ENCODE measurements at places on chromosomes 3 and 15.

DNA sequence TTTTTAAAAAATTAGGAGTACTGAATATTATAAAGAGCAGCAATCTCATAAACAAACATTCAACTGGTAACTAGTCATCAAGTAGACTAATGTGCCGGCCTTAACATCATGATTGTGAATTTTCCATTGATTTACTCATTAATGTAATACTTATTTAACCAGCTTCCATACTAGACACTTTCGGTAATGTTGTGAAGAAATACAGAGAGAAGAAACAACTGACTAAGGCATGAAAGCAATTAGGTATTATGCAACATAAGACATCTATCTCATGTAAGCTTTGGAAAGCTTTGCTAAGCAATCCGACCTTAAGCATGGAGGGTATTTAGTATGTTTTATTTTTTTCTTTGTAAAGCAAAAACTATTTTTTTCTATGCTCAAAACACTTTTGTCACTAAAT is 108.0 kb downstream of the IL1RAP start:
- no peak for DNase-seq

DNA sequence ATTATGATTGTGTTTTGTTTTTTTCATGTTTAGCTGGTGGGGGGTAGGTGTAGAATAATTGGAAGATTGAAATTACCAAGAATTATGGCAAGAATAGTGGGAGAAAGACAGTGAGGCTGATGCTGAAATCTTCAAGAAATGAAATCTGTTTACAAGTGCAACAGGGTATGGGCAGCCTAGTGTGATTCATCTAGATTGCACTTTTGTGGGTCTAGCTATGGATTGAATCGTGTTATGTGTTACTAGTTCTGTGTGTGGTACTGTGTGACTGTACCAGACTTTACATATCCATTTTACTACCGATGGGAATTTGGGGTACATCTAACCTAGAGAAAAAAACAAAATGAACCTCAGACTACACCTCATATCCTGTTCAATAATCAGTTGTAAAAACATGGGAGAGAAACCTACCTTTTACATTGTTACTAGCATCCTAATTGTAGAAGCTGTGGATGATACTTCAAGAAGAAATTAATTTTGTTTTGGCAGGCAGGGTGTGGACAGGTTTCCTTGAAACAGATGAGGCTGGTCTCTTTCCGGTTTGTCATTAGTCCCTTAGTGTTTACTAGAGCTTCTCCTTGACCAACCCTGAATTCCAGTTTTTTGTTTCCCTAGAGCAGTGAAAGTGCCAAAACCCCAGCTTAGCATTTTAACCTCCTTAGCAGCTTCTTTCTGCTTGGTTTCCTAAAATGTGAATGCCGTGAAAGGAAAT is 47.9 kb downstream of the OPA1 start:
- no peak for DNase-seq

GRCh38 chr3:38493031-38493430 is 3.1 kb upstream of the EXOG start:
- no peak for DNase-seq

DNA sequence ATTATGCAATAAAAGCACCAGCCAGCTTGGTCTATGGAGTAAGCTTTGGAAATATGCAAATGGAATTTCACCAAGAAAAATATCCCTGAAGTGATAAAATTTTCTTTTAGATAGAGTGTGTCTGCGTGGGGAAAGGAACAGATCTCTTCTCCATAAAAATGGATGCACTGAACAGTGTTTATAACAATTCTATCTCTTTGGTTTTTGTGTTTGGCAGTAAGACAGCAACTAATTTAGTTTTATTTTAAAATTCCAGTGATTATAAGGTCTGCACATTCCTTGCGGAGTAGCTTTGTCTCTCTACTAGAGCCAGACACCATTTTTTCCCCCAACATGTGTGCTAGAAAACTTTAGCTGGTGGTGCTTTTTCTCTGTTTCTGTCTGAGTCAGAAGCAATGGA is 712.4 kb downstream of the GRM7 start:
- DNase-seq = no peak

DNA sequence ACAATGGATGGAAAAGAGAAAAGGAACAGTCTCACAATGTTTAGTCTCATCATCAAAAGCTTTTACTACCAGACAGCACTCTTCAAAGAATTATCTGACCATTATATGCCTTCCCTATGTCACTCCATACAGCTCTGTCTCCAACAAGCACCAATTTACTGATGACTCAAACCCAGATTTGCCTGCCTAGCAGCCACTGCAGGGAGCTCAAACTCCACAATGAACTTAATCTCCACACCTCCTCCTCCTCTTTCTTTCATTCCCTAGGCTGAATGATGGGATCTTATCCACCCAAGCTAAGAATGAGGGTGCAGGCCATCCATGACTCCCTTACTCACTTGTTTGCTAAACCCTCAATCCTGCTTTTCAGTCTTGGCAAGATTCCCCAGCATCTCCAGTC is 45.5 kb downstream of the NBEAL2 start:
- no peak for DNase-seq

DNA sequence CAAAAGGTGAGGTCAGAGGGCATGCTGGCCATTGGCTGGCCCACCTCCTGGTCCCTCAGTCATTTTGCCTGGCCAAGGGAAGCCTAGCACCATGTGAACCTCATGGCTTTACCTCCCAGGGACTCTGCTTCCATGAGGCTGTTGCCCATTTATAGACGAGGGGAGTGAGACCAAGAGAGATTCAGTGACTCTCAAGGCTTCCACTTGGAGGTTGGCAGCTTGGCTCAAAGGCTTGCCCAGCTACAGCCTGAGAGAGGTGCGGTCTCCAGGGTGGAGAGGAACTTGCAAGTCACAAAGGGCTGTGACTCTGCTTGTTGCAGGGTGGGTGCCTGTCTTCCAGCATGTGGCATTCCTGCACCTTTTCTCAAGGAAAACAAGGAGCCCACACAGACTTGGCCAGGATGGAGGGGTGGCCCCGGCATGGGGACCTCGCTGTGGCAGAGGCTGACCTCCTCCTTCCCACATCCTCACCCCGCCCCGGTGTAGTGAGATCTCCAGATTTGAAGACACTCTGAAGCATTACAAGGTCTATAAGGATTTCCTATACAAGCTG is 24.5 kb downstream of the CFAP100 start:
- DNase-seq = no peak

GRCh38 chr3:197205675-197206074 is 92.7 kb downstream of the DLG1 start:
- no peak for DNase-seq

GRCh38 chr15:59998950-59999611 is 5.0 kb upstream of the FOXB1 start:
- DNase-seq = no peak

- DNase-seq = no peak
Measured at GRCh38 chr3:52703341-52703740, 2.2 kb downstream of the GLT8D1 start.

DNA sequence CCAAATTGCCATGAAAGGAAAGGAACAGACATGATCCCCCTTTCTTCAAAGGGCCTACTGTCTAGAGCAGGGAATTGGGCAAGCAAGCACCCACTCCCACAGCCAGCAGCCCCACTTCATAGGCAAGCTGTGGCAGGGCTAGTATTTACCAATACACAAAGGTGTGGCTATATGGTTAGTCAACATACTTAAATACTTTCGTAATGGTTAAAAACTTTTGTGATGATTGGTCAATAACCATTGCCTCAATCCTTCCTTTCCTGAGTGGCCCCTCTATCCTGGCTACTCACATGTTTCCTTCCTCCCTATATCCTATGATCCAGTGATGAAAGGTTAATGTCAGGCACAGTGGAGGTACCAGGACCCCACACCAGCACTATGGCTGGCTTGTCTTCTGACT is 30.1 kb upstream of the ARL8B start:
- DNase-seq = no peak

DNA sequence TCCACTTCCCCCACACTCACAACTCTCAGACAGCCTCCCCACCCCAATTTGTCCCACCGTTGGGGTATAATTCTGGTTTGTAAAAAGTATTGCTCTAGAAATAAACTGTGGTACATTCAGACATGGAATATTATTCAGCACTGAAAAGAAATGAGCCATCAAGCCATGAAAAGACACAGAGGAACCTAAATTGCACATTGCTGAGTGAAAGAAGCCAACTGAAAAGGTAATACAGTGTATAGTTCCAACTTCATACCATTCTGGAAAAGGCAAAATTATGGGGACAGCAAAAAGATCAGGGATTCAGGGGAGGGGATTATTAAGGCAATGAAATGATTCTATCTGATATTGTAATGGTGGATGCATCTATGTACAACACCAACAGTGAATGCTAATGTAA is 10.5 kb downstream of the ANXA2 start:
- DNase-seq = no peak

DNA sequence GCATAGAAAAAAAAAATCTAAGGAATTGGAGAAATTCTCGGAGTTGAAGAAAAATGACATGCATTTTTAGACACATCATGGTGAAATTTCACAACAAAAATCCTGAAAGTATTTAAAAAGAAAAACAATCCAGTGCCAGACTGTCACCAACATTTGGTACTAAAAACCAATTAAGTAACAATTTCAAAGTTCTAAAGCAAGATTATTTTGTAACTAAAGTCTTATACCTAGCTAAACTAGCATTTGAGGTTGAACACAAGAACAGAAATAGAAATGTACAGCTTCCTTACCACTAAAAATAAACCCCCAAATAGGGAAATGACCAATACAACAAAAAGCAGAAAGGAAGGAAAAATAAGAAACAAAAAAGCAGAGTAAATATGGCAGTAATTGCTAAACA is 11.9 kb downstream of the TOMM70 start:
- DNase-seq = no peak

- DNase-seq = no peak
Measured at GRCh38 chr15:38687340-38687739, 122.7 kb upstream of the RASGRP1 start.

DNA sequence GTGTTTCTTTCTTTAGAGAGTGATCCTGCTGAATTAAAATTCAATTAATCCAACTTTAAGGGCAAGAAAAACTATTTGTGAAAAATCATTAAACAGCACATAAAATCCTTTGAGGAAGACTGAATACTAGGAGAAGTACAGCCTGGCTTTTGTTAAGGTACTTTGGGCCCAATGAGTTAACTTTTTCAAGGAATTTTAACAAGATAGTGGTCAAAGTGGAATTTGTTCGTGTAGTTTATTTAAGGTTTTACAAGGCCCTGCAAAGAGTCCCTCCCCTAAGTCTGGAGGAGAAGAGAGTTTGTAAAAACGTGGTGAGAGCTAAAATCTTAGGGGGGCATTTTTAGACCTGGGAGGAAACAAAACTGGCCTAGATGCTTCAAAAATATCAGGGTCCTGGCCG is 26.0 kb upstream of the TRIM71 start:
- DNase-seq = no peak

DNA sequence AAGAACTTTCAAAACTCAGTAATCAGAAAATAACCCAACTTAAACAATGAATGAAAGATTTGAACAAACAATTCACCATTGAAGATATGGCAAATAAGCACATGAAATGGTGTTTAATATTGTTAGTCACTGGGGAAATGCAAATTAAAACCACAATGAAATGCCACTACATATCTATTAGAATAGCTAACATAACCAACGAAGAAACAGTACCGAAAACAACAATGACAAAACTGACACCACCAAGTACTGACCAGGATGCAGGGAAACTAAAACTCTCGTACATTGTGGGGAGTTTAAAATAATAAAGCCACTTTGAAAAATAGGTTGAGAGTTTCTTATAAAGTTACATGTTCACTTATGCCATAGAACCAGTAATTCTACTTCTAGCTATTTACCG is 69.1 kb downstream of the KBTBD8 start:
- DNase-seq = no peak

- no peak for DNase-seq
Measured at GRCh38 chr3:47491777-47492176, 16.0 kb upstream of the SCAP start.

GRCh38 chr3:15498431-15499214 is 22.9 kb downstream of the COLQ start:
- DNase-seq = no peak

DNA sequence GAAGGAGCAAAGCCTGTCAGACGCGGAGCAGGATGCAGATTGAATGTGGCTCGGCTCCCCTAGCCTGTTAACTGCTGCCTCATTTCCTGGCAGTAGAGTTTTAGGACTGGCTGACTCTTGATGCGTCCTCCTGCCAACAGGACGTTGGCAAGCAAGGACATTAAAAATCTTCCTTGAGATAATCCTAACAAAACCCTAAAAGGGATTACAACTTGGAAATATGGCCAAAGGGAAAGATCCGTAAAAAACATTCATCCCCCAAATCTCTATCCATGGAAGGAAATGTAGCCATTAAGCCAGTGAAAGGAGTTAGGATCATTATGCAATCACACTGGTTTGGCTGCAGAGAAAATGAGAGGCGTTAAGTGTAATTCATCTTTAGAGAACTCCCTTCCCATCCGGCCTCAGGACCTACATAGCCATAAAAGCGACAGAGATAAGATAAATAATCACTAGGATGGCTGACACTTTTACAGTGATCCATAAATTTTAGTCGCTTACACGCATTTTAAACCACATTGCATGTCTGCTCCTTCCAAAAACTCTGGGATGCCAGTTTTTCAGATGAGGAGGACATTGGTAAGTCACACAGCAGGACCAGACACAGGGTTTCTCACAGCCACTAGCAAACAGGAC is 44.5 kb upstream of the C3orf80 start:
- no peak for DNase-seq

GRCh38 chr3:155323063-155323666 is 29.7 kb upstream of the STRIT1 start:
- no peak for DNase-seq

GRCh38 chr15:100429116-100429728 is 87.4 kb upstream of the ADAMTS17 start:
- no peak for DNase-seq

DNA sequence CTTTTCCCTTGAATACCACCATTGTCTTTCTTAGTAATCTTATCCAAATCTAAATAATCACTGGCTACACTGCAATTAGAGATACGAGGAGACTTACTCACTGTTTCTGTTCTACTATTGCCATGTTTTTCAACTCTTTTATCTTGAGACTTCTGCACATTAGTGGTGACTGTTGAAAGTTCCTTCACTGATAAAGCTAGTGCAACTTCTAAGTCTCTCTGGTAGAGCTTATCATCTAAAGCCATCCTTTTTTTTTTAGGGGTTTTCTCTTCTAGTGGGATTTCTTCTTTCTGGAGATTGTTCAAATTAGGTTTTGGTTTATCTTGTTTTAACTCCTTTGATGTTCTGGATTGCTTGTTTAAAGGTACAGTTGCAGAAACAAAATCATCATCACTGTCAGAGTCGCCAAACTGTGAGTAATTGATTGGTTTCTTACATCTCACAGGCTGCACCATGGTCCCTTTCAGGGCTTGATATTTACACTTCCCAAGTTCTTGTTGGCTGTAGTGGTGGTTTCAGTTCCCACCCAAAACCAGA is 37.7 kb downstream of the NCK1 start:
- DNase-seq = no peak

DNA sequence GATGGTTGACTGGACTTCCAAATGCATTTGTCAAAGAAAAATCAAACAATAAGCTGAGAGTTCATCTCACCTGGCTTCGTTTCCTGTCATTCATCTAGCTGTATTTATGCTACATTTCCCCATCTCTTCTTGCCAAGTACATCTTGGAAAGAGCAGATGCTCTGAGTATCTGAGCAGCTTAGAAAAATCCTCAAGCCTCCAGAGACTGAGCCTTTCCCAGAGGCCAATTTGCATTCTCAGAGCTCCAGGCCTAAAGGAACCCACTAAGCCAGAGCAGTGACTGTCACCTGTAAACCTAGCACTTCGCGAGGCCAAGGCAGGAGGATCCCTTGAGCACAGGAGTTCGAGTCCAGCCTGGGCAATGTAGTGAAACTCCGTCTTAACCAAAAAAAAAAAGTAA is 100.5 kb downstream of the XXYLT1 start:
- no peak for DNase-seq

All from T-helper 2 cell (primary cell).